Stimulated activated CD4-positive, alpha-beta T cell treated with anti-CD3 and anti-CD28 coated beads, Interleukin-15, amount 100 ng/mL, for 1 hour (primary cell): ENCODE measurements at places on chromosomes 12 and 14.

GRCh38 chr14:63474111-63474510 is 69.1 kb downstream of the PPP2R5E start:
- DNase-seq = no peak

GRCh38 chr14:93163564-93163963 is 21.1 kb downstream of the MOAP1 start:
- DNase-seq = no peak

- no peak for DNase-seq
Observed at GRCh38 chr12:52473768-52474167, at the start of gene KRT6C. TSS of gene KRT6C (minus strand) at chr12:52473805. CDS start at chr12:52473737, 68 bp downstream.

GRCh38 chr12:88868050-88868449 is 287.8 kb upstream of the KITLG start:
- no peak for DNase-seq

GRCh38 chr14:75578102-75578785 is at the start of gene FLVCR2:
TSS of gene FLVCR2 (plus strand) at chr14:75578620. CDS start at chr14:75578973, 353 bp downstream.
- peak; percentile 54 for DNase-seq

- DNase-seq = no peak
Observed at GRCh38 chr12:102095677-102096263, 24.1 kb downstream of the NUP37 start.

GRCh38 chr14:100142073-100143040 is 17.1 kb downstream of the DEGS2 start:
- no peak for DNase-seq

DNA sequence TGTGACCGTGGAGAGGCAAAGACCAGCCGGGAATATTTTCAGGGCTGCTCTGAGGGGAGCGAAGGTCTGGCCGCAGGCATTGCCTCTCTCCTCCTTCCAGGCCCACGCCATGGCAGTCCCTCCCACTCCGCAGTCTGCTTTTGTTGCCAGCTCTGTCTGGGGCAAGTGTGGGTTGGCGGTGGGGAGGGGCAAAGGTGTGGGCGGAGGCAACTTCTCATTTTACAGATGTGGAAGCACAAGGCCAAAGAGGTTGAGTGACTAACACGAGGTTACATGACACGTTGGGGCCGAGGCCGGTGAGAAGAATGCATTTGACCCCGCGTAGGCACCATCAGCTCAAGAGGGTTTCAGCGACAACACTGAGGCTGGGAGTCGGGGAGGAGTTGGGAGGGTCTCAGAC is 6.1 kb upstream of the FAIM2 start:
- DNase-seq = no peak

DNA sequence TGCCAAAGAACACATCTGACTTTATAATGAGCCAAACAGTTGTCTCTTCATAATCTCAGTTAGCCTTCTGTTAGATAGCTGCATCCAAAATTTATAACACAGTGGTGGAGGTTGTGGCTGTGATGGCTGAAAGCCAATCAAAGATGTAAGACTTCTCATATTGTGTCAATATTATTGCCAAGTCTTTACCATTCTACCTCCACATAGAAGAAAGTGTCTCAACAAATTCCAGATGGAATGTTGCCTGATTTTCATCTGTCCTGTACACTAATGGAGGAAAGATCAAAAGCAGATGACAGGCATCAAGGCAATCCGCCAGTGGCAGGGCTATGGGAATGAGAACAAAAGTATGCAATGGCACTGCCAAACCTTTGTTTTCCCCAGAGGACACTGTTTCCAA is 813.1 kb upstream of the NOVA1 start:
- DNase-seq = no peak

DNA sequence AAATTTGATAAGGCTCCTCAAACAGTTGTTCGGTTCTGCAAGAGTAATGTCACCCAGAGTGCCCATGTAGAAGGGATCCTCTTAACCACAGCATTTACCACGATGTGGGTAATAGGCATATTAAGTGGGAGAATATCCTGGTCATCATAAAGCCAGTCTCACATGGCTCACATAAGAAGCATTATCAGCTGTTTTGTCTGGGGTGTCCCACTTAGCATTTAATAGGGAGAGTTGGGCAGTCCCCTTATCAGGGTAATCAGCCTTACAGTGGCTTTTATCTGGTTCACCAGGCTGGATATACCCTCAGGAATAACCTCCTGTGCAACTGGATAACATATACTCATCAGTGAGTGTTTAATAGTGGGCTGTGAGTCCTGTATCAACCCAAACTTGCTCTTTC is 12.9 kb upstream of the TMEM263 start:
- no peak for DNase-seq

GRCh38 chr14:75542588-75543091 is 20.4 kb downstream of the BATF start:
- DNase-seq = peak; percentile 68

DNA sequence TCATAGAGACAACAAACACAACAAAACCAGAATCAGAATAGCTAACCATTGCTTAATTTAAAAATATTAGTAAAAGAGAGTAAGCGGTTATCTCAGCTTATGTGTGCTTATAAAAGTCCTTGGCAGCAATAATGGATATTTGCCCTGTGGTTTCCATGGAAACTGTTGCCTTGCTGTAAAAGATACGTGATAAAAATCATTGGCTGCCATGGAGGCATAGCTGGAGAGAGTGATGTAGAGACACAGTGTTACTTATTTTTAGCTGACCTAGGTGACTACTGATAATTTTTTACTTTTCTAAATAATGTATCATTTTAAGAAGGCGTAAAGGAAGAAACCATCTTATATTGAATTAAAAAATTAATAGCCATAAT is 92.9 kb downstream of the ERC1 start:
- DNase-seq = no peak

- no peak for DNase-seq
Observed at GRCh38 chr14:29255692-29256091, 489.1 kb downstream of the FOXG1 start.

DNA sequence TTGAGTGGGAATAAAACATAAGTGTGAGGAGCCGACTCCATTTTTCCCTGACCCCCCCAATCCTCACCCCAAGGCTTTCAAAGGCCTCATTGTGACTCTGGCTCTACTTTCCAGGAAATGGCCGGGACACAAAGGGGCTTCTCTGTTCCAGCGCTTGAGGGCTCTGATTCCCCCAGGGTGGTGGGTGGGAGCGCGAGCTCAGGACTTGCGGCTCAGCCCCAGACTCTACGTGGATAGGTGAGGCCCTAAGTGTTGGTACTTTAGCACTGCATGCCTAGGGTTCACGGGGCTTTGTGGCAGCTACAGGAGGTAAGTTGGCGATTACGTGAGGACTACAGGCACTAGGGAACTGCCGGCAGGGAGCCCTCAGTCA is 553 bp downstream of the CNPY2 start:
- no peak for DNase-seq

DNA sequence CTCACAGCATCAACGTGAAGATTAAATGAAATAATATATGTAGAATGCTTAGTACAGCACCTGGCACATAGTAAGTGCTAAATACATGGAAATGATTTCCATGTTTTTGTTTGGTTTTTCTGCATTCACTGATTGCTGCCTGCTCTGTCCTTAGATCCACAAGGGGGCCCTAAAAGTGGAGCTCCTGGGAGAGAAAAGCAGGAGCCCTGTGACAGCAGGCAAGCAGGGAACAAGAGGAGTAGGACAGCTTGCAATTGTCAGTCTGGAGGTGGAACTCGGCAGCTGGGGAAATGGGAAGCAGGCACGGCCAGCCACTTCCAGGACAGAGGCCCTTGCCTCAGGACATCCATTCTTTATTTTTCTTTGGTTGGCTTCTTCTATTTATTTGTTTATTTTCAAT is 292.9 kb downstream of the BMP4 start:
- no peak for DNase-seq

GRCh38 chr14:68921666-68922065 is 57.4 kb downstream of the ACTN1 start:
- DNase-seq = no peak

GRCh38 chr12:33589576-33590114 is 150.0 kb upstream of the SYT10 start:
- DNase-seq = no peak

DNA sequence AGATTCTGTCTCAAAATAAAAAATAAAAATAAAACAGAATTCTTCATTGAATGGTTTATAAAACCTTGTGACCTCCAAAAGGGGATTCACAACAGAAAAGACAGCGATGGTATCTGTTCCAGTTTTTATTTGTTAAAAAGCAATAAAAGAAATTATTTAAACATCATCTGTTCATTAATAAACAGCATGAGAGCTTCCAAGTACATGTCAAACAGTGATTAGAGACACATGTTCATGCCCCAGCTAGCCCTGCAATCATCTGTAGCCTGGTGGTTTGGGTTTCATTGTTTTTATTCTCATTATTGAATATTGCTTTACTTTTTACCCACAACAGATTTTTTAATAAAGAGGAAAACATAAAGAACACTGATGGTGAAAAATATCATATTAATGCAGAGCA is 173.3 kb downstream of the ANO2 start:
- no peak for DNase-seq

DNA sequence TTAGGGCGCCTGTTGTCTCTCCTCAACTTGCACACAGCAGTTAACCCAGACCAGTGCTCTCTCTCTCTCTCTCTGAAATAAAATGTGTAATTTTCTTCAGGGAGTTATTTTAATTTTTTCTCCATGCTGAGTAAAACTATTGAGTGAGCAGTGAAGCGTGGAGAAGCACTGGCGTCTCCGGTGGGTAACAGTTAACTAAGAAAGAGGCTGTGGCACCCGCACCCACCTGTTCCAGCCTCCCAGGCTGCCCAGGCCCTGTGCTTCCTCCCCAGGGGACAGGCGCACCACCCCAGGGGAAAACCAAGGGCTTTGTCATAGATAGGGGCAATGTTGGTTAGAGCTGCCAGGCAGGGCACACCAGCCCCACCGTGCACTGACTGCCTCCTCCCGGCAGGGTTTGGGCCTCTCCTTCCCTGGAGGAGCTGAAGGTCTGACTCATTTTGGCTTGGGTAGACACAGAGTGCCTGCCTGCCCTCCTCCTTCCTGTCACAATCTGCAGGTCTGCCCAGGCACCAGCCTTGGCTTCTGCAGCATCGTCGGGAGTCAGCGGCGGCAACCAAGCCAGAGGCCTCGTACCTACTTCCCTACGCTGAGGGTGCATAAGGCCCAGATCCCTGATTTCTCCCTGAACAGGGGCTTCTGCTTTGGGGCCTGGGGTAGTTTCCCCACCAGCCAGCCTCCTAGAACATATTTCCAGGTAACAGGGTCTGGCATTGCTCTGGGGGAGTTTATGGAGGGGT is 3.9 kb downstream of the HOXC5 start:
- no peak for DNase-seq

GRCh38 chr12:3141339-3142321 is 64.5 kb downstream of the TSPAN9 start:
- no peak for DNase-seq

DNA sequence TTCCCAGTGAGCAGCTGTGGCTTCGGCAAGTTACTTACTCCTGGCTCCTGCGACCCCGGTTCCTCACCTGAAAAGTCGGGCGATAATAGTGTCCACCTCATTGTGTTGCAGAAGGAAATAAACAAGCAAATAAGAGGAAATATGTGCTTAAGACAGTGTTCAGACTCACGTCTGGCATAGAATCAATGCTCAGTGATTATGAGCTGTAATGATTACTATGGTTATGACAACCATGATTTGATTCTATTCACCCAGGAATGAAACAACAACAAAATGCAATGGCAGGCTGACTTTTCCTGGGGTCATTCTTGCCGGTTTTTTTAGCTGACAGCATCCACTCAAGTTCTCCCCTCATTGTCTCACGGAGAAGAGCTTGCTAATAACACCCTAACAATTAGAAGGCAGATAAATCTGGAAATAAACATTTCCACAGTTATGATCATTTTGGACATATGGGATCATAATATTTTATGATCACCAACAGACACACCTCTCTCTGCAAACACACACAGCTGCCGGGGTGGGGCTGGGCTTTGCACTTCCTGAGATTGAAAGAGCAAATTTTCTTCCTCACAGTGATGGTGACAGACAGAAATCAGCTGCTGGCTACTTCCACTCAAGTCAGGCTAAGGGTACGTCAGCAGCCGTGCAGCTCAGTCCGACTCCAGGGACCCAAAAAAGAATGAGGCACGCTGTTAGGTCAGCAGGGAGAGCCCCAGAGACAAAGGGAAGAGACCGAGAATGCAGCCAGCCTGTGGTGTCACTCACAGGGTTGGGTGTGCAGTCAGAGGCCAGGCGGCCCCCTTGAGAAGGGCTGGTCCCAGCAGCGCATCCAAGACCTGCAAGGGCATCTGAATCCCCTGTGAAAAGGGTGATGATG is 158.0 kb downstream of the RIMBP2 start:
- no peak for DNase-seq

- DNase-seq = no peak
Observed at GRCh38 chr12:59452746-59453145, 143.1 kb upstream of the SLC16A7 start.

- no peak for DNase-seq
Observed at GRCh38 chr14:20418501-20418909, 5.2 kb upstream of the TEP1 start.

- DNase-seq = no peak
Observed at GRCh38 chr12:16003460-16003859, 92.3 kb downstream of the DERA start.

DNA sequence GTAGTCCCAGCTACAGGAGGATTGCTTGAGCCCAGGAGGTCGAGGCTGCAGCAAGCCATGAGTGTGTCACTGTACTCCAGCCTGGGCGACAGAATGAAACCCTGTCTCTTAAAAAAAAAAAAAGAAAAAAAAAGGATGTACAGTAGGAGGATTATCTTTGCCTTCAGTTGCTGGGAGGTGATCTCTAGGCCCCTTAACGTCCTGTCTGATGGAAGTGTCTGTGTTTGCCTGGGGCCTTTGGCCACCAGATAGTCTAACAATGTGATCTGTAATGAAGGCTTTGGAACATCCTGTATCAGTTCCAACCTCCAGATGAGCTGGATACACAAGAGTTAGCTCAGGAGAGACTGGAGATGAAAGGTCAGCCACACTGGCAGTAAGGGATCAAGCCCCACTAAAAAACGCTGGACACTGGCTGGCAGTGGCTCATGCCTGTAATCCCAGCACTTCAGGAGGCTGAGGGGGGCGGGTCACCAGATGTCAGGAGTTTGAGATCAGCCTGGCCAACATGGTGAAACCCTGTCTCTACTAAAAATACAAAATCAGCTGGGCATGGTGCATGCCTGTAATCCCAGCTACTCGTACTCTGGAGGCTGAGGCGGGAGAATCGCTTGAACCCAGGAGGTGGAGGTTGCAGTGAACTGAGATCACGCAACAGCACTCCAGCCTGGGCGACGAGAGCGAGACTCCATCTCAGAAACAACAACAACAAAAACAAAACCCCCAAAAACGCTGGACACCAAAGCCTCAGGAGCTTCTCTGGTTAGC is 19.0 kb upstream of the HNF1A start:
- no peak for DNase-seq

GRCh38 chr12:54357506-54358190 is 6.6 kb downstream of the GPR84 start:
- DNase-seq = no peak

- DNase-seq = no peak
Observed at GRCh38 chr14:38053666-38054065, 154.0 kb upstream of the SSTR1 start.

GRCh38 chr12:58500399-58500798 is 419.9 kb downstream of the LRIG3 start:
- DNase-seq = no peak

GRCh38 chr12:65946821-65947220 is 122.5 kb downstream of the HMGA2 start:
- no peak for DNase-seq
